Stromal cell of bone marrow (primary cell): ENCODE measurements at places on chromosomes 2 and 18.

- no peak for DNase-seq
These were observed 45.5 kb upstream of the SLC8A1 start for GRCh38 chr2:40497251-40497859.

DNA sequence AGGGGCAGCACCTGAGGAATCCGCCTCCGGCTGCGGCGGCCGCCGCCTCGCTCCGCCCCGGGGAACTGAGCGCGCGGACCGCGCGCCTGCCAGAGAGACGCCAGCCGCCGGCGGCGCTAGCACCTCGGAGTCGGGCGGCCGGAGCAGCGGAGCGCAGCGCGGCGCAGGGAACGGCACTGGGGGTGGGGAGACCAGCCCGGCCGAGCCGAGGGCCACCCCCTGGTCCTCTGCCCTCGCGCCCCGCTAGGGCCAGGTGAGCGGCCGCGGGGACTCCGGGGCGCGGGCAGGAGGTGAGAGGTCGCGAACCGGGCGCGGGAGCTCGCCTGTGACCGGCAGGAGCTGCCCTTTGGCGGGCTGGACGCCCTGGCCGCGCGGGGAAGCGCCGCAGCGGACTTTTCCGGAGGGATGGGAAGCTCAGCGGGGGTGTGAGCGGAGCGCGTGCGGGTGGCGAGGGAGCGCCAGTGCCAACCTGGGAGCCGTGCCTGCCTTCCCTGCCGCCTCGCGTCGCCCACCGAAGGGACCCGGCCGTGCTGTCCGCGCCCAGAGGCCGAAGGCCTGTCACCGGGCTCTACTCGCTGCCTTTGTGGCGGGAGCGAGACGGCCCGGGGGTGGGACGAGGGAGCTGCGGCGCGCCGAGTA is at the start of gene GREB1L:
Gene GREB1L, plus strand, starts transcription at position 92 of the 639 bp plus-strand sequence. CDS start 141,287 bp downstream, outside the sequence.
- DNase-seq, result peak; percentile 19

DNA sequence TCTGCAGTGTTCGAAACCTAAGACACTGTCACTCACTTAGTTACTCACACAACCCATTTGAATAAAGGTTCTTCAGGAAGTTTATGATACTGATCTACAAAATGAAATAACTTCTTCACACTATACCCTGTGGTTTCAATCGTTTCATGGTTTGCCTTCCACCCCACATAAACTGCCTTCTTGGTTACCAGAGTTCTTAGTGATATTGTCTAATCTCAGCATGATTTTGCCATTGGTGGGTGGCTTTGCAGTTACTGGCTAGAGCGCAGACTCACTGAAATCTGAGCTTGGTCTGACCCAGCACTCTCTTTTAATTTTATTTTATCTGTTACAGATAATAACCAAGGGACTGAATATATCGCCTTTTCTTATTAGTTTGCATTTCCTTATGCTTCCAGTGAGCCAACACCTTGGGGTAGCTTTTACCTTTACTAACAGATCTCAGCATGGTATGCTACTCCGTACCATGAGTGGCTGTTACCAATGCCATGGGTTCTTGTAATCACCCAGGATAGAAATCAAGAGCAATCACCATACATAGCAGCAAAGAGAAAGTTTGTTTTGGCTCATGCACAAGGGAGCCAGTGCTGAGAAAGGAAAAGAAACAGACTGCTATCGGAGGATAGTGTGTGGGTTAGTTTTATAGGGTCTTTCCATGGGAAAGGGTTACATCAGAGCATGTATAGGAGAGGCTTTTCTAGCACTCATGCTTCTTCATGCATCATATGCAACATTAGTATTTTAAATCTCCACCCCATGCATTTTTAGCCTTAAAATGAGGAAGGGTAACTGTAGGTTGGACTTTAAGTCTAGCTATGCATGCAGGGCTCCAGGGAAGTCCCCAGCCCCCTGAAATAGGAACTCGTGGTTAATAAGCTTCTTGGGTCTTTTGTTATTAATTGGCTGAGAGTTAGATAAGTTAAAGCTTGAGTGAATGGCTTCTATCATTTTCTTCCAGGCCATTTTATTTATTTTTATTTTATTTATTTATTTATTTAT is 33.3 kb downstream of the ANXA4 start:
- DNase-seq, result no peak

- no peak for DNase-seq
These were observed 497.1 kb upstream of the KLHL29 start for GRCh38 chr2:22887845-22888244.

DNA sequence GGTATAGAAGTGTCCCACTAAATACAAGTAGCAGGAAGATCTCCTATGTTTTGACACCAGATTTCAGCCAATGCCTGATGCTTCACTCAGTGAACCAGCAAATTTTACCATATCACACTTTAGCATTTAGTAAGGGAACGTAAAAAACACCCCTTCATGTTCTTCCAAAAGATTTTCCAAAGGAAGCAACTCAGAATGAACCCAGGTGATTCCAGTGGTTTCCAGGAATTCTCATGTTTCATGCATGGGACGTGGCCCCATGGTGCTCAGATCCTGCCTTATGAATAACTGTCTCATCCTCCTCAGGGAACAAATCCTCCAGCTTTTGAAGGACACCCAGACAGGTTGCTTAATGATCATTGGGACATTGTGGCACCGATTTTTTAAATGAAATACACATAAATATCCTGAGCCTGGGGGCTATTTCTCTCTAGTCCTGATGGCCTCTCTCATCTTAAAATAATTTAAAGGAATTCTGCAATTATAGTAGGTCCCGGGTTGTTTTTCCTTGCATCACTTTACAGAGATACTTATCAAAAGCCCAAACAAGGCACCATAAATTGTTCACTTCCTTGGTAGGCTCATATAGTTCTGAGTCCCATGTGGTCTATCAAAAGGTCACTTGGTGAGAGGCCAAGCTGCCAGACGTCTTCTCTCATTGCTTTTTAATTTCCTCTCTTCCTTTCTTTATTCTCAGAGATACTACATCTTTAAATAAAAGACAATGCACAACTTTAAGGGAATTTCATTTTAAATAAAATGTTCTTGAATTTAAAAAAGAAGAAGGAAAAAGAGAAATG is 261.0 kb downstream of the ZNF516 start:
- no peak for DNase-seq
